Astrocyte of the hippocampus (primary cell): ENCODE measurements at places on chromosomes 6 and 20.

GRCh38 chr20:49030954-49031619 is 15.0 kb upstream of the CSE1L start:
- no peak for DNase-seq

GRCh38 chr6:107331409-107332386 is 127.7 kb downstream of the PDSS2 start:
- DNase-seq, result no peak

DNA sequence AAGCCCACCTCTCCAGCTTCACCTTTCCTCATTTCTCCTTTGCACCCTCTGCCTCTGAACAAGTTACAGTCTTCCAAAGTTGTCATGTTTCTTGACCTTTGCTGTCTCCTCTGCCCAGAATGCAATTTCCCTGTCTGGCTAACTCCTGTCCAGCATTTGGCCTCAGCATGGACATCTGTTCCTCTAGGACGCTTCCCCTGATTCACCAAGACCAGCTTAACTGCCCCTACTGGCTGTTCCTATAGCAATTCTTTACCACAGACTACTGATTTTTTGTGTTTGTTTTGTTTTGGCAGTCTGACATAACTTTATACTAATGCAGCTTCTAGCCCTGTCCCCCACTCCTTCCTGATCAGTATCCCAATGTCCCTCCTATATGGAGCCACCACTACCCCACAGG is 13.4 kb downstream of the GNL1 start:
- no peak for DNase-seq

DNA sequence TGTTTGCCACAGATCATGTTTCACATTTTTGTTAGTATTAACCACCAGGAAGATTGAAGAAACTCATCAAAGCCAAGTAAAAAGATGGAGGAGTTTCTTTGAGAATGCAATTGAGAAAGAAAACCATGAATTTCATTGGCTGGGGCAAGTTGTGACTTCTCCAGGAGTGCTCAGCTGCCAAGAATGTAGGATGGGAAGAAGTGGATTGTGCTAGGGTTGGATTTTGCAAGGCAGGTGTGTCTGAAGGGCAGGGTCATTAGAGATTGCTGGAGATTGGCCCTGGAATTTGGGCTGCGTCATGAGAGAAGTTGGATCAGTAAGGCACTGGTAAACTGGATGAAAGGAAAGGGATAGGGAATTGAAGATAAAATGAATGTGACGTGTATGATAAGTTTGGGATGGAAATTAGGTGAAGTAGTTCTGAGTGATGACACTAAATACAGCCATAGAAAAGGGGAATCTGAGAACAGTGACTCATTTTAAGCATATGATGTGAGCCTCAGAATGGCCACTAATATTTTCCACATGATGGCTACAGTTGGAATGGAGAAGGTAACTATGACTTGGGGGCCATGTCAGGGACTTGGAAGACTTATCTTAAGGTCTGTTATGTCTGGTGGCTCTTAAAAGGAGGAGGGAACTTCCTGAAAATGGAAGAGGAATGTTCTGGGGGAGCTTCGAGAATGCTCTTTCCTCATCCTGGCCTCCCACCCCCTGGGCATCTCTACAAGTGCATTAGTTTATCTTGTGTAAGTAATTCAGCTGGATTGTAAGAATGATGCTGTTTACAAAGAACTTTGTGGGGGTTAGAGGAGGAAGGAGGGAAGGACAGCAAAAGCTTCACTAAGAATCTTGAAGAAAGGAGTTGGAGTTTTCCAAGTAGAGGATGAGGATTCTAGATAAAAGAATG is 27.8 kb upstream of the ERVFRD-1 start:
- DNase-seq, result no peak

GRCh38 chr20:41938353-41938752 is 320.2 kb upstream of the CHD6 start:
- DNase-seq, result no peak

DNA sequence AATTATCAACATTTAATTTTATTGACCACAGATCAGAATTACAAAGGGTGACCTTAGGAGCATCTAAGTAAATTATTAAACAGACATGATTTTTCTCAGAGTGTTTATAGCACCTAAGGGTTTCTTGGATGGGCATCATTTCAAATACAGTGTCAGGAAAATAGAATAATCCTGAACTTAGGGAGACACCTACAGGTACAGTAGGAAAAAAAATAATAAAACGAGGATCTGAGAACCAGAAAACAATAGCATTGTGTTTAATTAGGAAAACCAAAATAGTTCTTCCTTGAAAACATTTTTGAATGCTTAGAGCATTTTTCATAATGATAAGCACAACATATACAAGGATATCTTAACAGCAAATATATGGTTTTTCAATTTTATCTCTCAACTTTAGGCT is 39.2 kb downstream of the MMUT start:
- DNase-seq, result no peak
